ENCODE measurements at places on chromosomes 4 and X.

- ATAC-seq: no peak
These were observed 30.8 kb upstream of the MXD4 start for GRCh38 chr4:2292646-2293108.

DNA sequence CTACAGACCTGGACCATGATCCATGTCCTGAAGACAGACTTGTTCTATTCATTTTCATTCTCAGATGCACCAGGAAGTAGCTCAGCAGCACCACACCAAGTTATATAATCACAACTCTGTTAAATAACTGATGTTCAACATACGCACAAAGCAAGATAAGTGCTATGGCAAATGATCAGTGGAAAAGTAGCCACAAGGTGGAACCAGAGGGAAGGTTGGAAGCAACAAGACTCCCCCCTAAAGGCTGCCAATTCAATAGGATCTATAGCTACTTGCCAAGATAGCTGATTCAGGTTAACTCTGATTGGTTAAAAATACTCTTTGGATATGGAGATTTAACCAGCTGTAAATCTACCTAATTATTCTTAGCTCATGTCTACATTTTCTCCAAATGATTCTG is 23.7 kb upstream of the FAM47B start:
- ATAC-seq: no peak

DNA sequence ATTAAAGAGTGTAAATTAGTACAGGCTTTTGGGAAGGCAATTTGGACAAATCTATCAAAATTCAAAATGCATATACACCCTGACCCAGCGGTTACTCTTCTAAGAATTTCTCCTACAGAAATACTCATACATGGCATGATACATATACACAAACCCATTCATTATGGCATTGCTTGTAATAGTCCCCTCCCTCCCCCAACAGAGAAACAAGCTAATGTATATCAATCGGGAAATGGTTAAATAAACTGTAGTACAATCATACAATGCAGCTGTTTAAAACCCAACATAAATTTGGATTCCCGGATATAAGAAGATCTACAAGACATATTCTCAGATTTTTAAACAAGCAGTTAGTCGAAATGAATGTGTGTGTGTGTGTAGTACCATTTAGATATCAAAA is 808 bp downstream of the HUWE1 start:
- ATAC-seq: no peak

GRCh38 chr4:42554072-42554471 is 102.8 kb downstream of the ATP8A1 start:
- no peak for ATAC-seq

- ATAC-seq: no peak
These were observed 249.4 kb downstream of the NDST4 start for GRCh38 chr4:114864060-114864459.

GRCh38 chr4:156113138-156113765 is 159.6 kb upstream of the CTSO start:
- ATAC-seq: no peak

DNA sequence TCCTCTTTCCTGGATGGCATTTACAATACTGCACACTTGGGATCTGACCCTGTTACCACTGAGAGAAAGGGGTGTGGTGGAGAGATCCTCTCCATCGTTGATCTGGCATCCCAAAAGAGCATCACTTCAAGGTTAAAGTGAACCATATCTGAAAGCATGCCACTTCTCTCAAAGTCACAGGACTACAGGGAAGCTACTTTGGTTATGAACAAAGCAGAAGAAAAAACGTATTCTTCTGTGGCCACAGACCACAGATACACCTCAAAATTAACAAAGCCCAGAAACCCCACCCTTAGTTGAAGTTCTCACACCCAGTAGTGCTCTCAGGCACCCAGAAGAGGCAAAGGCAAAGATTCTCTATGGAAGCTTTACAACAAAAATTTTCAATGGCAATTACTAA is 108.3 kb downstream of the JADE1 start:
- ATAC-seq: no peak

DNA sequence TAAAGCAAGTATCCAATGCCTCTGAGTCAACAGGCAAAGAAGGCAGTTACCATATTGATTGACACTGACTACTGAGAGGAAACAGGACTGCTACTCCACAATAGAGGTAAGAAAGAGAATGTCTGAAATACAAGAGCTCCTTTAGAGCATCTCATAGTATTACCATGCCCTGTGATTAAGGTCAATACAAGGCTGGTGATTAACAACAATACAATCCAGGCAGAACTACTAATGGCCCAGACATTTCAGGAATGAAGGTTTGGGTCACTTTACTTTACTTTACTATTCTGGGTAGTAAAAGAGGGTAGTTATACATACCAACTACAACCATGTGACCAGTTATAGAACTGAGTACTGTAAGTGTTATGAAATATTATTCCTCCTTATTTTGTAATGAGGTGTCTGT is 44.5 kb downstream of the BRWD3 start:
- no peak for ATAC-seq

DNA sequence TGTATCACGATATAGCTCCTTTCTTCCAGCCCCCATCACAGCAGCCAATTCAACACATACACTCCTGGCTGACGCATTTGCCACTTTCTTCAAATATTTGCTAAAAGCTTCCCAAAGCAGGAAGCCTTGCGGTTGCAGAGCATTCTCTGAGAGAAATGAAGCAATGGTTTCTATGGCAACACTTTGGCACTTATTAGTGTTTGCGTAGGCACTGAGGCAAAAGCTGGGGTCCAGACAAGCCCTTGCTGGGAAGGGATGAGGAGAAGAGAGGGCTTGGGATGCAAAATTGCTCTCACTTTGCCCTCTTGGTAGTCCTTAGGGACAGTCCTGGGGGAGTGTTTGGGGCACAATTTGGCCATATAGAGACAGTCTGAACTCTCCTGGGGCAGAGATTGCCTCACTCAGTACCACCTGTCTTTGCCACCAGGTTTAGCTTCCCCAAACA is 55.0 kb upstream of the PAK3 start:
- ATAC-seq: no peak

- ATAC-seq: no peak
These were observed 81.4 kb downstream of the PTPN13 start for GRCh38 chr4:86675548-86675947.

DNA sequence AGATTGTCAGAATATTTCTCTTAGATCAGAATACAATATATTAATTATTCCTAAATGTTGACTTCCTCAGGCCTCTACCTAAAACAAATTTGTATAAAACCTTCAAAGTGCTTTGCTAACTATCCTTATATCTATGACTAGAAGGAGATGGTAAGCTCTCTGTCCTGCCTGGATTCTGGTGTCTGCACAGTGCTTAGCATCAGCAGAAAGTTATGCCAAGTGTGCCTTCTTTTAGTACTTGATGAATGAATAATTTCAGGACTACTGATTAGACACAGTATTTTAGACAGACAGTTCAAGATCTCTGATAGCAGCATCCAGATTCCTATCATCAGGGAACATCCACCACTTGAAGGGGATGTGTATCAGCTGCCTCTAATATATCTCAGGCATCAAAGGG is 242.4 kb upstream of the TLL1 start:
- no peak for ATAC-seq

DNA sequence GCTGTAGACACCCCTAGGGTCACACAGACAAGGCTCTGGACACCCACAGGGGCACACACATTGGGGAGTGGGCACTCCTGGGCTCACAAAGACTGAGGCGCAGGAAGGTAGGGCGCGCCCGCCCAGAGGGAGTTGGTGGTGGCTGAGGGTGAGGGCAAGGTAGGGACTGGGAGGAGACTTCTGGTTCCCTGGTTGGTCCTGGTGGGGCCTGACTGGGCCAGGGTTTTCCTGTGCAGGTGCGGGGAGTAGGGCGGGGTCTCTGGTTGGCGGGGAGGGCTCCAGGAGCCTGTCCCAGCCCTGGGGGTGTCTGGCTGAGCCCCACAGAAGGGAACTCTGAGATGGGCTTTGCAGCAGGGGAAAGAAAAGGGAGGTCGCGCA is 6.7 kb upstream of the WAS start:
- ATAC-seq: peak; percentile 3

- ATAC-seq: no peak
These were observed 105.0 kb downstream of the HMX1 start for GRCh38 chr4:8766610-8767009.

GRCh38 chr4:105182211-105182610 is 35.5 kb downstream of the TET2 start:
- ATAC-seq: no peak

- no peak for ATAC-seq
These were observed 57.7 kb upstream of the PASD1 start for GRCh38 chrX:151505796-151506195.

DNA sequence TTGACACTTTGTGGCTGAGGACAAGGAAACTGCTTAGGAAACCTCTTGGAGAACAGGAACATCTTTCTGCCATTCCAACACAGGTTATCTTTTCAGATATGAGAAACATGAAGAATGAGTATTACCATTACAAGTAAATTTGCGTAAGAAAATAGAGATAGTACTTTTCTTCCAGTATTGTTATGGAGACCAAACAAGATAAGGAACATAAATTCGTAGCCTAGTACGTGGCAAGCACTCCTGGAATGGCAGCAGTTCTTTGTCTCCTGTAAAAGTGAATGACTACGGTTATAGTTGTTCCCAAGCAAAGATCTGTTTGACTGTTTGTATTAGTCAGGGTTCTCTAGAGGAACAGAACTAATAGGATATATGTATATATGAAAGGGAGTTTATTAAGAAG is 843.1 kb downstream of the STIM2 start:
- no peak for ATAC-seq

GRCh38 chr4:72286185-72286584 is 254.4 kb downstream of the NPFFR2 start:
- ATAC-seq: no peak

GRCh38 chr4:169024762-169025161 is 14.7 kb upstream of the CBR4 start:
- no peak for ATAC-seq

DNA sequence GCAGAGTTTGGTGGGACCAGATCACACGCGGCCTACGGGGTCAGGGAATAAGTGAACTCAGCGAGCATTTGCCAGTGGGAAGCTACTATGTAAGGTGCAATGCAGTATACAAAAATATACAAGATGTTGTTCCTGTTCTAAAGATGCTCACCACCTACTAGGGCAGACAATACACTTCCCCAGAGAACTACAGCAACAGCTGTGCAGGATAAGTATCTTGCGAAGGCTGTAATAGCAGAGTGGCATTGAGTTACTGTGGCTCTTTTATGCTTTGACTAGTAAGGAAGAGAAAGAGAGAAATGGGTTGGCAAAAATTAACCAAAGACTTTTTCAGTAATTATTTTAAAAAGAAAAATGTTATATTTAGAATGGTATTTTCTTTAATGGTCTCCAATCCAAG is 61.2 kb downstream of the CDS1 start:
- ATAC-seq: no peak

- ATAC-seq: no peak
These were observed 96.5 kb upstream of the DHX15 start for GRCh38 chr4:24680746-24681448.

- ATAC-seq: no peak
These were observed 25.6 kb downstream of the ZMAT1 start for GRCh38 chrX:101906136-101906796.

DNA sequence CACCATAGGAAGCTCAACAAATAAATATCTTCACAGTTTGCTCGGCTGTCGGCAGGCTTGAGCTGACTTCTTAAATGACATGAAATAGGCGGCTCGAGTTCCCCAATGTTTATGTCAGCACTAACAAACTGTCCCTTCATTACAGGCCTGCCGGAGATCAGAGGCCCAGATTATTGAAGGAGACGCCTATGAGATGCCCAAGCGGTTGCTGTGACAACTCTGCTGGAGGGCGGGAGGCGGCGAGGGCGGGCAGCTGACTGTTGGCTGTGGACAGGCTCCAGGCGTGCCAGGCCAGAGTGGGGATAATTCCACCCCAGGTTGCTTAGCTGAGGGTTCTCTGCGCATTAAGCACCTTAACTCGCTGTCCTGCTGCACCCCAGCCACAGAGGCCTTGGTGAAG is 39.2 kb upstream of the MSX1 start:
- ATAC-seq: no peak

DNA sequence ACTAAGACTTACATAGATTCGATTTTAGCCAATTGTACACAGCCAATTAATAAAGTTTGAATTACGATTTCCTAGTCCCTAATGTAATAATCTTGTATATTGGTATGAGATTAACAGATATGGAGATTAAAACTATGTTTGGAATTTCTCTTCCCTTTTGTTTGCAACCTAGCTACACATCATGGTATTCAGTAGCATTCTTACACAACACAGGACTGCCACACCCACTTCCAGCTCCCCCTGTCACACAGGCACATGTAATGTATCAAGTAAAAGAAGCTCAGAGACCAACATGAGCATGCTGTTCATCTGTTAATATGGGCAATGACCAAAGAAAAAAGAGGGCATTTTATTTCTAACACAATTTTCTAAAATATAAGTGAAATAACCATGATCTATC is 12.8 kb downstream of the SLC6A14 start:
- no peak for ATAC-seq

DNA sequence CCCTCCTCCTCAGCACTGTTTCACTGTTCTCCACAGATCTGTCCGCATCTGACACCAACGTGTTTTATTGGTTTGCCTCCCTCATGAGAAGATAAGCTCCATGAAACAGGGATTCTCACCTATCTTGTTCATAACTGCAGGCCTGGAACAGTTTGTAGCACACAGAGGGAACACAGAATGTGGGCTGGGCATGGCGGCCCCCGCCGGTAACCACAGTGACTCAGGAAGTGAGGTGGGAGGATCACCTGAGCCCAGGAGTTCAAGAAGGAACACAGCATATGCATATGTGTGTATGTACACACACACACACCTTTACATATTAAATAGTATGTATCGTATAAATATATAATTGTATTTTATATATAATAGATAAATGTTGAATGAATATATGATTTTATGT is 168.6 kb downstream of the AFAP1 start:
- no peak for ATAC-seq

GRCh38 chrX:24963823-24964222 is 51.9 kb downstream of the ARX start:
- ATAC-seq: no peak

DNA sequence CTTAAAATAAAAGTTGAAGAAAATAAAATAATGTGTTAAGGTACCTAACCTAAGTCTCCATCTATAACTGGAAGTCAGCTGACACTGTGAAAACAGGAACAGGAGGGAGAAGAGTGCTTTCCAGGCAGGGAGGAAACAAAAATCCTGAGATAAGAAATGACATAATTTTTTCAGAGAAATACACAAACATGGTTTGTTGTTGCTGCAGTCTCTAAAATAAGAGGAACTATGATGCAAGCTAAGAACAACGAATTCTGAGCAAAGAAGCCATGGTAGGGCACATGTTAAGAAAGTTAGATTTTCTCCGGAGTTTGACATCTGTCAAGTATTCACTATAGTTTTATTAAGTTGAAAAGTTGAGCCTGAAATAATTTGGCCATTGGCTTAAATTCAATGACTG is 26.9 kb downstream of the PAPSS1 start:
- ATAC-seq: no peak

All from gastroesophageal sphincter (tissue), 4 donors.